ENCODE measurements at places on chromosomes 5 and 9.

GRCh38 chr5:98513380-98513779, 260.1 kb upstream of the RGMB start:
- DNase-seq, result no peak

- no peak for DNase-seq
These were observed 30.7 kb downstream of the IFNW1 start for GRCh38 chr9:21110708-21111576.

DNA sequence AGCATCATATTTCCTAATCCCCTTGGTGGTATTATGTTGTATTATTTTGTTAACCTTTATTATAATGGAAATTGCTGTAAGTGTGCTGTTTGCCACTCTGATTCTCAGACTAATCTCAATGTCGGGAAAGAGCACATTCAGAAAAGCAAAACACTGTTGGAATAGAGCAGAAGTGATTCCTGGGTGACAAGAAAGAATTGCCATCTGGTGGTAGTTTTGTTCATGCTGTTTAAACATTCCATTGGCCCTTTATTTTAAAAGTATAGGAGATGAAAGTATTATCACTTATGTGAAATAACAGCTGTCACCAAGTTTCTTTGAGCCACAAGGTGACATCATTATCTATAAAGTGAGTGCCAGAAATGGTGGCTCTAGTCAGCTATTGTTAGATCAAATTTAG, 301.3 kb upstream of the SGCD start:
- no peak for DNase-seq

GRCh38 chr5:122199146-122199545, 69.8 kb downstream of the ZNF474 start:
- DNase-seq, result no peak

DNA sequence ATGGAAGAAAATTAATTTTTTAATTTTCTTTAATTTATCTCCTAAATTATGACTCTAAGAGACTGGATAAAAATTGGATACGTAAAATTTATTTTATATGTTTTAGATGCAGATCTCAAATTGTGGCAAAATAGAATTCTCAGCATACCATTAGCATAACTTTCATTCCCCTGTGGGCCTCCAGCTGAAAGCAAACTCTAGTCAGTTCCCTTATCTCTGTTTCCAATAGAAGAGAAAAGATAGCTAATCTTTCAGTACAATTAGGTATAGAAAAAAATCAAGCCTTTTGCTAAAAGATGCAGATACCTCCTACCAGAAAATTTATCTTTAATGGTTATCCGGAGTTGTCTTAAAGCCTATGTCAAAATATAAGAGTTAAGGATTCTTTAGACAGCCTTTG, 1530.6 kb downstream of the EFNA5 start:
- no peak for DNase-seq

DNA sequence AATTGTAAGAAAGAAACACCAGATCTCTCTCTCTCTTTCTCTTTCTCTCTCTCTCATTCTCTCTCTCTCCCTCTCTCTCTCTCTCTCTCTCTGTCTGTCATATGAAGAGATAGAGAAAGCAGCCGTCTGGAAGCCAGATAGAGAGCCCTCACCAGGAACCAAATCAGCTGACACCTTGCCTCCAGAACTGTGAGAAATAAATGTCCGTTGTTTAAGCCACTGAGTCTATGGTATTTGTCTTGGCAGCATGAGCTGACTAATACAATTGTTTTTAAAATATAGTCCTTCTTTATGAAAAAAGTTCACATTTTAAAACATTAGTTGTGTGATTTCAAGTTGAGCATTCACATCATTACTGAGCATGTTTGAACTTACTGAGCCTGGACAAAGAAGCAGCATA, 275.6 kb downstream of the CETN3 start:
- DNase-seq, result no peak

DNA sequence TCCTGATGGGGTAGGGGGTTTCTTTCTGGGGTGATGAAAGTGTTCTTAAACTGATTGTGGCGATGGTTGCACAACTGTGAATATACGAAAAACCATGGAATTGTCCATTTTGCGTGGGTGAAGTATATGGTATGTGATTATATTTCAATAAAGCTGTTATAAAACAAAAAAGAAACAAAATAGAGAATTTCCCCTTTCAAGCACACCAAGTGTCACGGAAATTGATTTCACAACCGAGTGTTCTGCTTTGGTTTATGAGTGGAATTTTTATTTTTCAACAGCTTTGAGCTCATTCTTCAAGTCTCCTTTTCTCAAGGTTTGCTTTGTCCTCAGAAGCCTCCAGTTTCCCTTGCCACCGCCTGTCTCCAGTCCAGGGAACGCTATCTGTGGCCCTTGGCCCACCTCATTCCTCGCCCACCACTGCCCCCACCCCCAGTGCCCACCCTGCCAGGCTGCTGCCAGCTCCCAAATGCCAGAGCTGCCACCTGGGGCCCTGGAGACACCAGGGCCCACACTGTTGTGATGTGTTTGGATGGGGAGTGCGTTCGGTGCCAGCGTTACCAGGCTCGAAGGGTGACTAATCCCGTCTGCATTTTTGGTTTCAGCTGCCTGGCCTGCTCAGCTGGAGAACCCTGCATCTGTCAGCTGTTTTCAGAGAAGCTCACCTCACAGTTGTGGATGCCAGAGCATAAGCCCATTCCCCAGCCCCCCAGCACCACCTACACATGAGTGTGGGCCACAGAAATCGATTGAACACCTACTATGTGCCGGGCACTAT, 30.4 kb downstream of the DUSP1 start:
- DNase-seq, result peak; percentile 62

GRCh38 chr9:120257483-120257882, 322.5 kb downstream of the CDK5RAP2 start:
- no peak for DNase-seq

DNA sequence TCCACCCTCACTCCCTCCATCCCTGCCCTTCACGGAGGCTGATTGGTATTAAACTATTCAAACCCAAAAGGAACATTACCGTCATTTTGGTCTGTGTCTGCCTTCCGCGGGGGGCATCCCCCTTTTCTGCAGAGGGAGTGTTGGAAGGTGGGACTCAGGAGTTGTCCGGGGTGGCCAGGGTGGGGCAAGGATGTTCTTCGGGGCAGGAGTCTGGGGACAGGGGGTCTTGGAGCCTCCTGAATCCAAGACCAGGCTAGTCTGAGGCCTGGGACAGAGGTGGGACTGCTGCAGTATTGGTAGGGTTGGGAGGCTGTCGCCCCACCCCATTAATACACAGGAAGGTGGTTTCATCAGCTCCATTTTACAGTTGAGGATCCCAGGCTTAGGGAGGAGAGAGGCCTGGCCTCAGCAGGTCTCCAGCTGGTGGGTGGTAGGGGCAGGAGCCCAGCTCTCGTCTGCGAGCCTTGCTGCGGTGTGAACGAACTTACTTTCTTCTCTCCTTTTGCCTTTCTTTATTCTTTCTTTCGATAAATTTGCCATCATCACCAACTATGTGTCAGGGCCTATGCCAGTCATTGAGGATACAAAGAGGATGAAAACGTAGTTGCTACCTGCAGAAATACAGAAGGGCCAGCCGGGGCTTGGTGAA, 33.8 kb downstream of the DAB2IP start:
- no peak for DNase-seq

- no peak for DNase-seq
These were observed 19.6 kb downstream of the ARHGEF37 start for GRCh38 chr5:149600932-149601331.

- DNase-seq, result no peak
These were observed 1504.9 kb upstream of the C9orf72 start for GRCh38 chr9:29078063-29078666.

DNA sequence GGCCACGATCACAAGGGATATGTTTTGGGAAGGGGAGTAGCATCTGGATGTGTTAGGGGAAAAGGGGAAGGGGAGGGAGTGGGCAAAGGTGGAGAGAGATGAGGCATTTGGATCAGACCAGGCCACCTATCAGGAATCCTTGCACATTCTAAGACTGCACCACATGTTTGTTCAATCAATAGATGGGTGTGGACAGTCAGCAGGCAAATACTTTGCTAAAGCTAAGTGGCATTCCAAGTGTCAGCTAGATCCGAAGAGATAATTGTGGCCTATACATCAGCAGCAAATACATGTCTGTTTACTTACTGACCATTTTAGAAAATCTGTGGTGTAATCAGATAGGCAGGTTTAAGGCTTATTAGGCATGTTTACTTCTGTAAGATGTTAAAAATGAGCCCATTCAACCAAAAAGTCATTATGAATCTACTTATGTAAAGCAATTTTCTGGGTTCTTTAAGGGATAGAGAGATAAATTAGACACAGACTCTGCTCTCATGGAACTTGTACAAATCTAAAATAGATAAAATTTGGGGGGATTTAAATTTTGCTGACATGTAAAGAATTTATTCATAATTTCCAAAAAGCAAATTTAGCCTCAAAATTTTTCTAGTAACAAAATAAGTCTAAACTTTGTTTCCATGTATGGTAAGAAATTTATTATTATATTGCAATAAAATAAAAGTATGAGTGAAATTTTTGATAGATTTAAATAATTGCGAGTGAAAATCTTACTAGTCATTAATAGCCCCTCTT, 107.3 kb downstream of the SNCAIP start:
- DNase-seq, result no peak

- no peak for DNase-seq
These were observed 295.7 kb downstream of the EDIL3 start for GRCh38 chr5:84088996-84089395.

DNA sequence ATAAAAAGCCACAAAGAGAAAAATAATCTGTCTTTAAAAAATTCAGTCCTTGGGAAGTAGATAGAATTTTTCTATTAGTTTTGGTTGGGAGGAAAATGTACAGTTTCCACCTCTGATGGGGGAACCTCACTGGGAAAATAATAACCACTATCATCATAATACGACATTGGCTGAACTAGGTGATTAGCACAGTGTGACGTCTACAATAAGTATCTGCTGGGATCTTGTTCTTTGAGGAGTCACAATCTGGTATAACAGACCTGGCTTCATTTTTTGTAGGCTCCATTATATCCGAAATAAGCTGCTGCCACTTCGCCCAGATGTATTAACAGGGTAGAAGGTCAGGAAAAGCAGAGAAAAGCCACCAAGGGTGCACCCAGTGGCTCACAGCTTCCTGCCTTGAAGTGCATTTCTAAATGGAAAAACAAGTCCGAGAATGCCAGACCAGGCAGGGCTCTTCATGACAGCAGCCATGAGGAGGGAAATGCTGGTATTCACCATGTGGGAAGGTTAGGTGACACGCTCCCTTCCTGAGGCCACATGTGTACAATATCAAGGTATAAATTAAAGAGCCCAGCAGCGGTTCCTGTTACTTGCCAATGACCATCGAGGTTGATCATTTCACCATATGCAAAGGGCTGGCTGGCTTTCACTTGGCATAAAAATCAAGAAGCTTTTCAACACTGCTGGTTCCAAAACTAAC, 152.8 kb downstream of the PRELID2 start:
- DNase-seq, result no peak

DNA sequence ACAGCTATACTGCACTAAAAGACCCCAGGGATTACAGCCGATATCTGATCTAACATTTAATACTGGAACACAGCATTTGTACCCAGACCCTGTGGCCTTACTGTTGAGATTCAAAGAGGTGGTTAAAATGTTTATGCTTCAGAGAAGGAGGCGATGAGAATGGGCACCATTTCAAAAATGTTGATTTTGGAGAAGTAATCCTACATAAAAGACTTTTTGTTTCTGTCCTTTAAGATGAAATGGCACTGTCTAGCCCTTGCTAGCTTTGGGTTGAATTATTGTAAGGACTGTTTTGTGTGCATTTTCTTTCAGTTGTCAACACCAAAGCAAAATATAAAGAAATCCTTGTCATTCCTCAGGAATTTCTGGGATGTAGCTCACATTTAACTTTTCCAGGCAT, 288.5 kb upstream of the ANKH start:
- no peak for DNase-seq
